ENCODE measurements at places on chromosomes 1 and 21.

DNA sequence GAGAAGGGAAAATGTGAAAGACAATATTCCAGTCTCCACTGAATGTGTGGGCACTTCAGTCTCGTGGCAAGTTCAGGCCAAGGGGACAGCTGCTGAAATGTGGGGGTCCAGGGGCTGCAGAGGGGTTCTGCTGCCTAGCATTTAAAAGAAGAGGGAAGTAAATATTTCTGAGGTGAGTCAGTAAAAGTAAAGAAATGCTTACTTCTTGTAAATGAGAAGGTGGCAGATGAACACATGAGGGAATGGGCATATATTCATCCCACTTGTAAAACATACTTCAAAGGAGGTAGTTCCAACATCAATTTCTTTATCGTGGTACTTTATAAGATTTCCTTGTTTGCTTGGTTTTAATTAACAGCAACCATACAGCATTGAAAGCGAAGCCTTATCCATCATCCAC is 63.1 kb upstream of the HIVEP3 start:
- no peak for DNase-seq

DNA sequence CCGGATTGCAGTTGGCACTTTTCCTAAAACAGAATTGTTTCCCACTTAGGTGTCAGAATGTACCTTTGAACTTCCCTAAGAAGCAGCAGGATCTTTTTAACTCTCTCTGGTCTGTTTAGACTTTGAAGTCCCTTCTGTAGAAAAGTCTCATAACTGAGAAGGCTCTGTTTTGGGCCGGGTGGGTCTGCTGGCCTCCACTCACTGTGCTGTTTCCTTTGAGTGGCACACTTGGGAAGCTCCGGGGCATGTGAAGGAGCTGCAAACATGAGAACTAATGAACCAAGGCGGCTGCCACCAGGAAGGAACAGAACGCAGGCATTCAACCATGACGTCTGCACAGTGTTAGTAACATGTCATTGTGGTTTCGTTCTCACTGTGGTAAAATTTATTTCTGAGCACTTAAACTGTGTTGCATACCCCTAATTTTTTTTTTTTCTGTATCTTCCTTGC is 19.5 kb upstream of the NCMAP start:
- peak; percentile 71 for DNase-seq

GRCh38 chr1:160091666-160092223 is 6.7 kb downstream of the IGSF8 start:
- DNase-seq, result no peak

GRCh38 chr1:115222616-115223402 is 115.2 kb downstream of the NGF start:
- no peak for DNase-seq

GRCh38 chr1:91854852-91855534 is 31.0 kb downstream of the TGFBR3 start:
- no peak for DNase-seq

DNA sequence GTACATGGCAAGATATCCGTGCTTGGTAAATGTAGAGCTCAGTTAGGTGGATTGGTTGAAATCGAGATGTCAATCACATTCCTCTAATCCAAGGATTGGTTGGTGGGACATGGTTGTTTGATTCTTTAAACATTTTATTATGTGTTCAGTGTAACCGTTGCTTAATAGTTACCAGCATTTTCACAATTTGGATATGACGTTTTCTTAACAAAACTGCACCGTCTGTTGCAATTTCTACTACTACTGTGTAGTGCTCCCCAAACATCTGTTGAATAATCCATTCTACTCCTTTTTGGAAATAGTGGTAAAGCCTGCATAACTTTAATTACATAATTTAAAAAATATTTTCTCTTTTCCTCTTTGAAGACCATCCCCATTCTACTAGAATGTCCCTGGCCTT is 16.3 kb downstream of the OR2B11 start:
- no peak for DNase-seq

- peak; percentile 27 for DNase-seq
Measured at GRCh38 chr1:71046891-71047634, 553 bp downstream of the PTGER3 start.

DNA sequence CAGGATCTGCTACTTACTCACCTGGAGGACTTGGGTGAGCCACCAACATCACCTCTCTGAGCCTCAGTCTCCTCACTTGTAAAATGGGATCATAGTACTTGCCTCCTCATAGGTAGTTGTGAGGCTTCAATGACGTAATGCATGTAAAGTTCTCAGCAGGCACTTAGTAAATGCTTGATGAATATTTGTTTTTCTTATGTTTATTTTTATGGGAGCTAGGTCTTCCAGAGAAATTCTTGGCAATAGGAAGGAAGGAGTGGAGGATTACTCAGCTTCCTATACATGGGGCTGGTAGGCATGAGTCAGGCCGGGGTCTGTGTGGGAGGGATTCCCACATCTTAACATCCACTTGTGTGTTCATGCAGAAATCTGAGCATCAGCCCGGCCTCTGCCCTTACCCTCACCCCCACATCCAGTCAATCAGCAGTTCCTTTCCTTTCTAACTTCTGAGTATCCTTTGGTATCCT is 95.4 kb upstream of the USP24 start:
- no peak for DNase-seq

GRCh38 chr1:177753655-177754054 is 216.2 kb downstream of the SEC16B start:
- DNase-seq, result no peak

DNA sequence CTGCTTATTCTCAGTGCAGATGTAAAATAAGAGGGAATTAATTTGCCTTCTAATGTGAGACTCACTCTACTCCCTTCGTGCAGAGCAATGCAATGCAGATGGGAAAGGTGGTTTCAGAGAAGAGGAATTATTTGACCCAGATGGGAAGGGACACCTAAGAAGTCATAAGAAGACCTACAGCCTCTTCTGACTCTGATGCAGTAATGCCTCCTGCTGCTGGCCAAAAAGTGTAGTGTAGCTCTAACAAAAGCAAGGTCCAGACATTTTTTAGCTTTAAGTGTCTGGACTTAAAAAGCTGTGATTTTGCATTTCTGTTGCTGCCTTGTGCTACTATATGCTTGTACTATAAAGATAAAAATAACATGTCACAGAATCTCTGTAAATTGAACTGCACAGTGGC is 501.4 kb downstream of the TTLL7 start:
- DNase-seq, result no peak

- DNase-seq, result no peak
Measured at GRCh38 chr1:178487070-178487615, 9.6 kb downstream of the CLEC20A start.

DNA sequence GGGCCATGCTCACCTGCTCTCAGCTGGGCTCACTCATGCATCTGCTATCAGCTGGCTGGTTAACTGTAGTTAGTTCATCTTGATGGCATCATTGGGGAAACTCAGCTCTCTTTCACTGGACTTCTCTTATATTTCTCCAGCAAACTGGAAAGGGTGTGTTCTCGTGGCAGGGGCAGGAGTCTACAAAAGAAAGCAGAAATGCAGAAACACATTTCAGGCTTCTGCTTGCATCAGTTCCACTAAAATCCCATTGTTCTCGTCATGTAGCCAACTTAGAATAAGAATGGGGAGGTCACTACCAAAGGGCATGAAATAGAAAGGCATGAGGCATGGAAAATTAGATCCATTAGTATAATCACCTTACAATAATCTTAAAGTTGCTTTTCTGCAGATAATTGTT is 207.3 kb downstream of the NRIP1 start:
- no peak for DNase-seq

- DNase-seq, result no peak
Measured at GRCh38 chr1:93159337-93159736, 20.9 kb downstream of the TMED5 start.

GRCh38 chr1:4166713-4167112 is 266.6 kb upstream of the C1orf174 start:
- no peak for DNase-seq

DNA sequence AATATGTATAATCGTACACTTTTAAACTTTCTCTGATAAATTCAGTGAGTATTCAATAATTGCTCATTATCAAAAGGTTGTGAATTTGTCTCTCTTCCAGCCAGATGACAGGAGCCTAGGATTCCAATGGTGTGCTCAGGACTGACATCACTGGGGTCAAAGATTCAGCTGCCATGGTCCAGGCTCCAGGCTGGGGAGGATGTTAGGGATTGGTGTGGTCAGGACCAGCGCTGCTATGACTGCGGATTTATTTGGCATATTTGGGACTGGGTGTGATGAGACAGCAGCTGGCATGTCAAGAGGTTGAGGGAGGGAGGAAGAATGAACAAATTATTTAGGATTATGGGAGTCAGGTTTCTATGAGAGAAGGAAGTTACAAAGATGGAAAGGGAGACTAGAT is 48.2 kb upstream of the ABCA4 start:
- DNase-seq, result no peak

DNA sequence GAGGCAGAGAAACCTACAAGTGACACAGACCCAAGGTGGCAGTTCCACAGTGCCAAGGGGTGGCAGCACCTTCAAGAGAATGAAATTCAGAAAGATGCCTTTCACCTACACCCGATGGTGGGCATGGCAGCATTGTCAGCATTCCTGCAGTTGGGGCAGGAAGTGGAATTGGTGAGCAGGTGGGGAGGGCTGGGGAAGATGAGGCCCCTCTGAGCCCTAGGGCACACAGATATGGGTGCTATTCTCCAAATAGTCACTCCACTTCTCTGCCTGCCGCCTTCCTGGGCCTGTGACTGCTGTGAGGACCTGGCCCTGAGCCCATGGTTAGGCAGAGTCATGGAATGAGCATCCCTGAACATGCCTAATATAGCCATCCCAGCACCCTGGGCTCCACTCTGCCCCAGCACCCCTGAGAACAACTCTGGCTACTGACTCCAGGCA is 8.3 kb downstream of the SHISA4 start:
- DNase-seq, result no peak

DNA sequence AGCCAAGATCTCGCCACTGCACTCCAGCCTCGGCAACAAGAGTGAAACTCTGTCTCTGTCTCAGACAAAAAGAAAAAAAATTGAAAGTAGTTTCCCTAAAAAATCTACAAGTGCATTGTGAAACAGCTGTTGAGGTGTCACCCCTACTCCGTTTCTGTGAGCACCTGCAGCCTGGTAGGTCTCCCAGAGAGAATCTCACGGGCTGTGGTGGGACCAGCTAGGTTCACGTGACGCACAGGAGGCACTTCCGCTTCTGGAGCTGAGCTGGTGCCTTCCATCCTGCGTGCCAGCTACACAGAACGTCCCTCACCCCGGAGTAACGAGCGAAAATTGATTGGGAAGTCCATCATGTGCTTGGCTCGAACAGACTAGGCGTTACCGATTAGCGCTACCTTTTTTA is 66.8 kb downstream of the COL24A1 start:
- DNase-seq, result no peak

GRCh38 chr1:22600071-22600816 is 36.2 kb upstream of the C1QA start:
- no peak for DNase-seq

DNA sequence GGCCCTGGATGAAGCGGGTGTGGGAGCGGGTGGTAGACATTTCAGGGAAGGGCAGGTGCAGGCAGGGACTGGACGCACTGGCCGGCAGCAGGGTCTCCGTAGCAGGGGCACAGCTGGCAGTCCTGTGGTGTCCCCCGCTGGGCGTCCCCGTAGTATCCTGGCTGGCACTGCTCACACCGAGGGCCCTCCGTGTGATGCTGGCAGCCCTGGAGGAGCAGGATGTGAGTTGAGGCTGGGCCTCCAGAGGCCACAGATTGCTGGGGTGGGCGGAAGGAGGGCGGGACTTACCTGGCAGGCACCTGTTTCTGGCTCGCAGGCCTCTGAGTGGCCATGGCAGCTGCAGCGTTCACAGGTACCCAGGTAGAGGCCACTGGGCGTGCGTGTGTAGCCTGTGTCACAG is 62.3 kb downstream of the LDLRAD2 start:
- DNase-seq, result no peak

DNA sequence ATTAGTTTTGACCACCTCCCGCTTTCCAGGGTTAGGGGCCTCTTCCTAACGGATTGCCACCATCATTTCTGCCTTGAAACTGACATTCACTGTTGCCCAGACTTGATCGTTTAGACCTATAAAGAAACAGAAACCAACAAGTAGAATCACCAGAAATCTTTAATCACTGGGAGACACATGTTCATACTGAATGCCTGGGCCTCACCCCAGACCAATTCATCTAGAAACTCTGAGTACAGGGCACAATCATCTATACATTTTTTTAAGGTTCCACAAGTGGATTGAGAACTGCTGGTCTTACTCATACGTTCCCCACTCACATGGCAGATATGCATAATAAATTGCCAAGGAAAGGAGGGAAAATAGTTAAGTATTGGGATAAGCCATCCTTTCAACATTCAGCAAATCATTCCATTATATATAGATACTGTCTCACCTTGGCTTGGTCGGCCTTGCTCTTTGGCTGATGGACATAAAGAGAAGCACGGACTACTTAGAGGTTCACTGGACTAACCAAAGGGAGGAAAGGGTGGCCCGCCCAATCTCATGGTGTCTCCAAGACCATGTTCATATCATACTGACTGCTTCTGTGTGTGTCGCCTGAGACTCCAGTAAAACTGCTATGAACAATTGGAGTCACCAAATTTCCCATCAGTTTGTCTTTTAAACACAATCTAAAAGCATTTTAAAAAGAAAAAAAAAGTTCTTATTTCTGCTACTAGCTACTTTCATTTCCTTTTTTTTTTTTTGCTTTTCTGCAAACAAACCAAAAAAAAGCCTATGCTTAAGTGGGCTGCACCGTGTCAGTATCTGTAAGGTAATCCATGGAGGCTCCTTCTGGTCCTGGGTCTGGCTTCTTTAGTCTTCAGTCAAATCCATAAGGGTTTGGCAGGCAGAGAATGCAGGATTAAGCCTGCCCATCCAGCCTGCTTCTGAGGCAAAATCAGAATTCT is 9.4 kb upstream of the TARBP1 start:
- DNase-seq, result no peak

- no peak for DNase-seq
Measured at GRCh38 chr1:21766210-21766609, 16.7 kb downstream of the USP48 start.

DNA sequence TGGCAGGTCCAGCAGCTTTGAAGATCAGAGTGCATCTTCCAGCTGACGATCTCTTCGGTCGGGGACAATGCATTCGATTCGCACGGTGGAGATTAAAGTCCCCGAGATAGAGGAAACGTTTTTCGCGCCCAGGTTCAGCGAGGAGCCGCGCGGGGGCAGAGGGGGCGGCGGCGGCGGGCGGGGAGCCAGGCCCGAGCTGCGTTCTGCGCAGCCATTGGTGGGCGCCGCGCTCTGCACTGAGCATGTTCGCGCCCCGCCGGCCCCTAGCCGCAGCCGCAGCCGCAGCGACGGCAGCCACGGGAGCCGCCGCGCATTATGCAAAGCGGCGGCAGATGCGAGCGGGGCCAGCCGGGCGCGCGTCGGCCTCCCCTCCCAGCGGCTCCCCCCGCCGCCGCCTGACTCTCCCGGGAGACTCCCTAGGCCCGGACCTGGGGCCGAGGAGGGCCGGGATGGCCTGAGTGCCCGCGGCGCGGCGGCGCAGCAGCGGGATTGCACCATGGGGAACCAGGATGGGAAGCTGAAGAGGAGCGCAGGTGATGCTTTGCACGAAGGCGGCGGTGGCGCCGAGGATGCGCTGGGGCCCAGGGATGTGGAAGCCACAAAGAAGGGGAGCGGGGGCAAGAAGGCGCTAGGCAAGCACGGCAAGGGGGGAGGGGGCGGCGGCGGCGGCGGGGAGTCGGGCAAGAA is at the start of gene FMN2:
FMN2 (plus strand) TSS at position 270 of the 687 bp plus-strand sequence; CDS start at position 497, 227 bp downstream.
- DNase-seq, result no peak

- DNase-seq, result no peak
Measured at GRCh38 chr1:40842207-40842606, 20.0 kb downstream of the CITED4 start.
